Inflammatory macrophage treated with lipopolysaccharide for 4 hours (primary cell): ENCODE measurements at places on chromosomes 3 and 15.

GRCh38 chr15:101494251-101494796 lies 4.8 kb upstream of the PCSK6 start:
- no peak for DNase-seq

GRCh38 chr3:153835540-153835939 lies 285.6 kb upstream of the ARHGEF26 start:
- no peak for DNase-seq

GRCh38 chr3:58079773-58080172 lies 71.6 kb downstream of the FLNB start:
- DNase-seq, result no peak

DNA sequence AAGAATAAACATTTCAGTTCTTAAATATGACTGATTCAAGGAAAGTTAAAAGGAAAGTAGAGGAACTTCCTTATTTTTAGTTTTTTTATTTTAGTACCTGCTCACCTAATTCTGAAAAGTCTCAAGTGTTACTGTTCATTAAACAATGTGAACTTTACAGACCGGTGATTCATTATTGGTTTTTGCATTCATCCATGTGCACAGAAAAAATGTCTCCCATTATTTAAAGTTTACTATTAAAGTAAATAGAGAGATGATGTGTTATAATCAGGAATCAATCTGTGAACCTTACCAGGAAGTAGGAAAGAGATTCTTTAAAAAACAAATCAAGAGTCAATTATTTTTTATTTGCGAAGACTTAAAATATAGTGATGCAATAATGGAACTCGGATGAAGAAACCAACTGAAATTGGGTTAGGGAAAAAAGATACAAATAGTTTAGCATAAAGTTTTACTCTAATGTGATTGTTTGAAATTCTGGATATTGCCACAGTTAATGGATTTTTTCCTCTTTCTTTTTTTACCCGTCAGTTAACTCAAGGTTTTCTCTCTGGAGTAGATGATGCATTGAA lies 119.4 kb upstream of the SAMMSON start:
- DNase-seq, result no peak

GRCh38 chr15:91252322-91252721 lies 152.3 kb downstream of the SV2B start:
- DNase-seq, result no peak

DNA sequence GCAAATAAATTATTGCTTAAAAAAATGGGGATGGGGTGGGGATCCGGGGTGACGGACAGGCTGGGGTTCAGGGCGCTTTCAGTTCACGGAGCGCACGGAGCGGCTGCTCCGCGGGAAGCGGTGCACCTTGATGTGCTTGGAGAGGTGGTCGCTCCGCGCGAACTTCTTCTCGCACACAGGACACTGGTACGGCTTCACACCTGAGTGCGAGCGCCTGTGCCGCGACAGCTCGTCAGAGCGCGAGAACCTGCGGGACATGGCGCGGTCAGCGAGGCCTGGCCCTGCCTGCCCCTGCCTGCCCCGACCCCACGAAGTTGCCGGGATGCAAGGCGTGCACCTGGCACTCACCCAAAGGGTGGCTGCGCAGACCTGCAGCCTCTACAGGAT lies 13.6 kb downstream of the KLF15 start:
- DNase-seq, result no peak

- no peak for DNase-seq
Measured at GRCh38 chr3:127669541-127670228, 3.1 kb upstream of the ABTB1 start.

DNA sequence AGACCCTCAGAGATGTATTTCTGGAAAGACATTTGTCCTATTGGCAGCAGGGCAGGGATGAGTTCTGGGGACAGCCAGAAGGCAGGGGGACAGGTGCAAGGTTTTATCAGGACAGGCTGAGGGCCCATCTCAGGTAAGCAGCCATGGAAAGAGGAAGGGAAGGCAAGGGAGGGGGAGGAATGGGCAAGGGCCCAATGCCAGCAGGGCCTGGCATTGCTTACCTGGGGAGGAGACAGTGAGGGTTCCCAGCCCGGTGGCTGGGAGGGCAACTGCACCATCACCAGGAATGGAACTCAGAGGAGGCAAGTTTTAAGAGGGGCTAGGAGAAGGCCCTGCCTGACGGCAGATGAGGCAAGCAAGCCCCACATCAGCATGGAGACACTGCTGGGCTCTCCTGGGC lies 3.1 kb downstream of the ARPIN start:
- DNase-seq, result no peak

DNA sequence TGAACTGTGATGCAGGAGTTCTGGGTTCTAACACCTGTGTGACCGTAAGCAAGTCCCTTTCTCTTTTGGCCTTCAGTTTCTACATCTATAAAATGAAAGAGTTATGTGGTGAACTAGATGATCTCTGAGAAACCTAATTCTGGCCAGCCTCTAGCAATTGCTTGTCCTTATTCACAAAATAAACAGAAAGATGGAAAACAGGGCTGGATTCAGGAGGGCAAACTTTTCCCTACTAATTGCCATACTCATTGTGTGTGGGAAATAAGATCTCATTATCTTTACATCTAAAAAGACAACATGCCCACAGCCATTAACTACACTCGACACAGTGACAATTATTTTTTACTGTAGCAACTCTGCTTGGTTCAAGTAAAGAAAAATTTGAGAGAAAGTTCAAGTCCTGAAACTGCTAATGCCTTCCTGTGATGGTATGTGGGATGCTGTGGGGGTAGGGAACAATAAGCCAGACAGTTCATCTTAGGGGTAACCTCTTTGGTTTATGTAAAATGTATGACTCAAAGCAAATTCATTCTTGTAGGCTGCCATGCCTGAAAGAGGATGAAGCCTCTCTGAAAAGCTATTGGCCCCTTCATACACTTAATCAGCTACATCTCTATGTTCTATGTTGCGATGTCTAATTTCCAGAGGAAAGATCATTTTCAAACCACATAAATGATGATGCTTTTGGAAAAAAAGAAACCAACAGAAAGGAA lies 177.6 kb upstream of the BCL6 start:
- no peak for DNase-seq

- no peak for DNase-seq
Measured at GRCh38 chr3:76754247-76754646, 285.7 kb upstream of the ROBO2 start.

GRCh38 chr3:41307065-41307464 lies 107.8 kb downstream of the CTNNB1 start:
- DNase-seq, result no peak

DNA sequence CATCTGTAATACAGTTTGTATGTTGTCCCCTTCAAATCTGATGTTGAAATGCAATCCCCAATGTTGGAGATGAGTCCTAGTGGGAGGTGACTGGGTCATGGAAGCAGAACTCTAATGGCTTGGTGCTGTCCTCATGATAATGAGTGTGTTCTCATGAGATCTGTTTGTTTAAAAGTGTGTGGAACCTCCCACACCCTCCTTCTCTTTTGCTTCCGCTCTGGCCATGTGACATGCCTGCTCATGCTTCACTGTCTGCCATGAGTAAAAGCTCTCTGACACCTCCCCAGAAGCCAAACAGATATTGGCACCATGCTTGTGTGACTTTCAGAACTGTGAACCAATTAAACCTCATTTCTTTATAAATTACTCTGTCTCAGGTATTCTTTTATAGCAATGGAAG lies 794.0 kb upstream of the CFAP20DC start:
- peak; percentile 39 for DNase-seq

DNA sequence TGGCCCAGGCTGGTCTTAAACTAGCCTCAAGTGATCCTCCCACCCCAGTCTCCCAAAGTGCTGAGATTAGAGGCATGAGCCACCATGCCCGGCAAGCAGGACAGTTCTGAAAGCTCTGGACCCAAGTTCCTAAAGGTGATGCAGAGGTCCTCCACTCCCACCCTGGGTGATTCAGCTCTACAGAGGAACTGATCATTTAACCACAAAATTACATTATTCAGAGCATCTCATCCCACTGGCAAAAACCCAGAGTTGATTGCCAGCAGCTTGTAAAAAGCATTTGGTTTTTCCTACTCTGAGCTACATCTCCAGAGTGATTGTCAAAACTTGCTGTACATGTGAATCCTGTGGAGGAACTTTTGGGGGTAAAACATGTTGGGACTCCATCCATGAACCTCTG lies 60.2 kb downstream of the SLTM start:
- DNase-seq, result peak; percentile 68

DNA sequence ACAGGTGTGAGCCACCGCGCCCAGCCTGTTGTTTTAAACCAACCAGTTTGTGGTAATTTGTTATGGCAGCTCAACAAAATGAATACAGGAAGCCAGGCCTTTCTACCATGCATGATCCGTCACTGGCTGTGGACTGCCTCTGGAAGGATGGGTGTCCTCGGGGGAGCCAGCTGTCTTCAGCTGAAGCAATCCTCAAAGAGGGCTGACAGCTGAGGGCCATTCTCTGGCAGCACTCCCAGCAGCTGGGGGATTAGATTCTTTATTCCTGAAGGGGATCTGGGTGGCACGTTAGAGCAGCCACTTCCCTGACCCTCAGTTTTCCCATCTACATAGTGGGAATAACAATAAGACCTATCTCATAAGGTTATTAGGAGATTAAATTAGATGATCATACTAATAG lies 24.4 kb downstream of the POLR2M start:
- DNase-seq, result no peak

DNA sequence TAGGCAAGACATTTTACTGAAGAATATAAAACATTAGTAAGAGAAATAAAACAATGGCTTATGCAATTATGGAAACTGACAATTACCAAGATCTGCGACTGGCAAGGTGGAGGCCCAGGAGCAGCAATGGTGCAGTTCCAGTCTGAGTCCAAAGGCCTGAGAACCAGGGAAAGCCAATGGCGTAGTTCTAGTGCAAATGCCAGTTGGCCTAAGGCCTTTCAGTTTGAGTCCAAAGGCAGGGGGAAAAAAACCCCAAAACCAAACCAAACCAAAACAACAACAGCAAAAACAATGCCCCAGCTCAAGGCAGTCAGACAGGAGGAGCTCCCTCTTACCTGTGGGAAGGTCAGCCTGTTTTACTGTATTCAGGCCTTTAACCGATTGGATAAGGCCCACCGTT lies 72.6 kb downstream of the ST6GAL1 start:
- DNase-seq, result no peak

DNA sequence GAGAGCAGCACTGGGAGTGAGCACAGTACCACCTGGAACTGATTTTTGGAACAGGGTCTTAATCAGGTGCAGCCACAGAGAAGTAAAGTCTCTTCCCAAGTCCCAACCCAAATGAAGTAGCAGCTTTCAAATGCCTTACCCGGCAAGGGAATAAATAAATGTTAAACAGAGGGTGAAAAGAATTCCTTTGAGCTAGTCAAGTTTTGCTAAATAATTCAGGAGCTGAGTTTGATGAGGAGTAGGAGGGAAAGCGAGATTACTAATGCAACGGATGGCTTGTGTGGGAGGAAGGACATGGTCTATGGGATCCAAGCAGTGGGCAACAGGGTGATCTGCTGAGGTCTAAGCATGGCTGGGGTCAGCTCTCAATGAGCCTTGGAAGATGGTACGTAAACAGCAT lies 204.5 kb upstream of the ST8SIA2 start:
- no peak for DNase-seq

- DNase-seq, result peak; percentile 78
Measured at GRCh38 chr15:75198560-75199356, 2.9 kb upstream of the C15orf39 start.

DNA sequence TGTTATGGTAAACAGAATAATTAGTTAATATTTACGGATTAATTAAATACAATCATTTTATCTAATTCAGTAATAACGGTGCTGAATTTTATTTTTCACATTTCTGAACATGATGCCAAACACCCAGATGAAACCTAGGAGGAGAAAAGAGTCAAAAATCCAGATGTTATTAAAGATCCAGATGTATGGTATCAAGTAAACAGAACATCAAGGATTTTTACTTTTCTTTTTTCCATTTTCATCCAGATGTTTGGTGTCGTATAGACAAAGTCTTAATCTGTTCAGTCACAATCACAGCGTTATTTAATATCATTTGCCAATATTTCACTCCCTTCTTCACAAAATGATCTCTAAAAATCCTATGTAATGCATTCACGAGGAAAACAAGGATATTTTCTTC lies 64.0 kb upstream of the NR2F2 start:
- no peak for DNase-seq

DNA sequence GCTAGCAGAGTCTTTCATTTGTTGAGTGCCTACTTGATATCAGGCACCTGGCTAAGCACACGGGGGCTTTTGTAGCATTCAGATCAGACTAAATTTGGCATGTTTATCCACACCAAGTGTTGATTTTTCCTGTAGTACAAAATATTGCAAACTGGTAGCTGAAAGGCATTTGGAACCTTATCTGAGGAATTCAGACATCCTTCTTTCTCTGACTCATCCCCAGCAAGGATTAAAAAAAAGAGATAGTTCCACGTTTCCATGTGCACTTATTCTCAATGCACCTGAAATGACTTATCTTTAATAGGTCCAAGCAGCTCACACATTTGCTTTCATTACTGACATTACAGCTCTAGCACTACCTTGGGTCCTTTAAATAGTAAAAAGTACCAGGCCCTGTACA lies 786.0 kb upstream of the GRM7 start:
- no peak for DNase-seq

DNA sequence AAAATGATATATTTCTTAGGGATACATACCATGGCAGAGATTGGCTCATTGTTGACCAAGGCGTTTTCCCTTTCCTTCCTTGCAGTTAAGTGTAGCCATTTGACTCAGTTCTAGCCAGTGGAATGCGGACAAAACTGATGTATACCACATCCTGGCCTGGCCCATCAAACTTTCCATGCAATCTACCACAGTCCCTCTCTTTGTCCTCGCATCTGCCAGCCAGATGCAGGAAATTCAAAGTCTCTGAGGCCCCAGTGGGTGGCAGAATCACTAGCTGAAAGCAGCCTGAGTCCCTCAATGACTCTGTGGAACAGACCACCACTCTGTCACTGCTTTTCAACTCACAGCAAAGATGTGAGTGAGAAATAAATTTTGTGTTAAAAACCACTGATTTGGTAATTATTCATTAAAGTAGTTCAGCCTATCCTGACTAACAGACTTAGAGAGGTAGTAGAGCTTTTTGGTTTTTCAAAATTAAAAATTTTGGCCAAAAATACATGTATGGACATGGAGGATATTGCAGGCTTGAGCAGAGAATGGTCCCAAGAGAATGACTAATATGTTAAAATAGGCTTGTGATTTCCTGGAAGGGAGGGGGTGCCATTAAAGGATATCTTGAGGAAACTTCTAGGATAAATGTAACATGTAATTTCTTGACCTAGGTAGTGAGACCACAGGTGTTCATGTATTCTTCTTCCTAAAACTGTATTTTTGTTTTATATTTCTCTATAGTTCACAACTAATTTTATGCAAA lies 10.9 kb downstream of the LRRFIP2 start:
- DNase-seq, result no peak

DNA sequence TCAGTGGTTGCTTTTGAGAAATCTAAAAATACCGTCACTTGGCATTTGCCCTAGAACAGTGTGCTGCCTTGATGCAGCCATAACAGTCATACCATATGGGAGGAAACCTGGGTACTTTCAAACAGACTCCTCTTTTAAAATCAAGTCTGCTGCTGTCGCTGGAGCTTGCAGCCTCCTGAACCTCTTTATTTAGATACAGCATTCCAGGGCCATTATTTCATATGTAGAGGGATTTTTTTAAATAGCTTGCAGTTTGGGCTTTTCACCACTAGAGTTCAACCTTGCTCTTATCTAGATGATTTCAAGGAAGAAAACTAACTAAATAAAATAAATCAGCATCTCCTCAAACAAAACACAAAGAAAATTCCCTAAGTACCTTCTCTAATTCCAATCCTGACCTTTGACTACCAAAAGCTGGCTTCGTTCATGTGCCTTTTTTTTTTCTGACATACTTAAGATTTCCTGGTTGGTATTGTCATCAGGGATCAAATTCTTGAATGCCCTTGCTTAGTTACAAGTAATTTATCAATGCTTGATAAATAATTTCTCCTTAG lies 111.6 kb downstream of the KBTBD8 start:
- DNase-seq, result peak; percentile 22

- peak; percentile 66 for DNase-seq
Measured at GRCh38 chr3:186986816-186987215, 56.5 kb downstream of the ST6GAL1 start.
